BJ (cell line): ENCODE measurements at places on chromosomes 11 and 22. TPM values are rescaled to one million over a fixed set of nuclear protein-coding genes. Genes with fewer than 3 reads are reported as not detected.

The P2RY2 gene
- polyA plus RNA-seq: 0.15 TPM in 2 replicates

The SC5D gene
- polyA plus RNA-seq: 14.6 and 40.0 TPM in 2 replicates

GRCh38 chr11:73365352-73366264, 10.6 kb upstream of the RELT start:
- DNase-seq: no peak

The GLB1L2 gene
- polyA plus RNA-seq: 0.10 and 0.18 TPM in 2 replicates

DNA sequence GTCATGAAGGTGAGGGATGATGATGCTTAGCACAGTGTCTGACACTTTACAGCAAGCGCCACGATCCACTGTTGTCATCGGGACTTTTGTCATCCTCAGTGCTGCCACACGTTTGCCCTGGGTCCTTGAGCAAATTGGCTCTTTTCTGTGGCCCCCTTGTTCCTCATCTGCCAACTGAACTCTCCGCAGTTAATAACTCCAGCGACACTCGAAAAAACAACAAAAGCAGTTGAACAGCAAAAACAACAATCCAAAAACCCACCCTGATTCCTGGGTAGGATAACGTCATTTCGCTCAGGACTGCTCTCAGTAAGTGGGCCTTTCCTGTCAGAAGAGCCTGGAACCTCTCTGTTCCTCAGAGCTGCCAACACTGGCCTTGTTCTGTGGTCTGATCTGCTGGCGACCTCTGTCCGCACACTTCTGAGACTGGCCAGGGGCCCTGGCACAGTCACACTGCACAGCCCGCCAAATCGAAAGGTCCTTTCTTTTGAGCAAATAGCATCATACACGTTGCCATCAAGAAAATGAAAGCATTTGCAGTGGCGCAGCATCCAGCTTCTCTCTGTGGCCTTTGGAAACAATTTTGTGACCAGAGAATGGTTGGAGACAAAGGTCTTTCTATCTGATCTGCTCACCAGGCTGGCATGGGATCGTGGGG, 79.9 kb upstream of the SYT13 start:
- no peak for DNase-seq

GRCh38 chr11:118953265-118953664, 2.8 kb upstream of the UPK2 start:
- no peak for DNase-seq

The CATSPER1 gene
- polyA plus RNA-seq: 0.56 and 0.69 TPM in 2 replicates

GRCh38 chr11:15884141-15884540, 472.2 kb downstream of the SOX6 start:
- no peak for DNase-seq

DNA sequence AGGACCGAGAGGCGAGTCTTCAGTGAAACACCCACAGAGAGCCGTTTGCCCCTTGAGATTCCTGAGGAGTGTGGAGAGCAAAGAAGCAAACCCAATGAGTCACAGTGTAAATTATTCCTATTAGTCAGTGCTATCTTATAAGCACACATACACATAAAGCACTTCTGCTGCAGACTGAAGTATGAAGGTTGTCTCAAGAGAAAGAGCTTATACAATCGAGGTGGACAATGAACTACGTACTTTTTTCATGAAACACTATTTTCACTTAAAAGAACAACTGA, 37.3 kb downstream of the GALNT18 start:
- peak; percentile 49 for DNase-seq

DNA sequence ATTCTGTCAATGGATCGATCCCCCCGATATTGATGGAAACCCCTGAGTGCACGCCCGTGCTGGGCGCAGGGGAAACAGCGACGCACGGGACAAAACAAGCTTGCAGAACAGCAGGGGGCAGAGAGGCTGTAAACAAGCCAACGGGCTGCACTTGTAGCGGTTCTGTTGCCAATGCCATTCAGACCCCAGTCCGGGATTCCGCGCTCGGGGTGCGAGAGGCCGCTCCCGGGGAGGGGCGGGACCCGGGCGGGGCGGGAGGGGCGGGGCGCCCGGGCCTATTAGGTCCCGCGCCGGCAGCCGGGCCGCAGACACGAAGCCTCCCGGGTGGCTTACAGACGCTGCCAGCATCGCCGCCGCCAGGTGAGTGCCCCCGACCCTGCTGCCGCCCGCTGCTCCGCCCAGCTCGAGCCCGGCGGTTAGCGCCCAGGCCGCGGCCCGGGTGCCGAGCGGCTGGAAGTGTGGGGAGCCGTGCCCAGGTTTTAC, at the start of gene BIK:
Gene BIK, plus strand, starts transcription at position 307 of the 483 bp plus-strand sequence. CDS start 13,273 bp downstream, outside the sequence.
- DNase-seq: no peak

The RPS19BP1 gene
- 64.0 and 66.7 TPM in 2 replicates for polyA plus RNA-seq

DNA sequence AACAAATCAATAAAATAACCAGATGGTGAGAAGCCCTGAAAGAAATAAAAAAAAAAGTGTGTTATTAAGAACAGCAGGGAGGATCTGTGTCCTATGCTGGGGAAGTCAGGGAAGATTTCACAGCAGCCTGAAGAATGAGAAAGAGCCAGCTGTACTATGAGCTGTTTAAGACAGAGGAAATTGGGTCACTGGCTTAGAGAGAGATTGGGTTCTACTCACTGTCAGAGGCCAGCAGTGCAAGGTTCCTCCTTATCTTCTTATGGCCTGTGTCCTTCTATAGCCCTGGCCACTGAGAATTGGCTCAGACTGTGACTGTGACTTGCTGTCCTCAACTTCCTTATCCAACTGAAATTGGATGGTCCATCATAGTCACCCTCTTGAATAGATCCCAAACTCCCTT, 54.8 kb upstream of the FDX1 start:
- DNase-seq: no peak

DNA sequence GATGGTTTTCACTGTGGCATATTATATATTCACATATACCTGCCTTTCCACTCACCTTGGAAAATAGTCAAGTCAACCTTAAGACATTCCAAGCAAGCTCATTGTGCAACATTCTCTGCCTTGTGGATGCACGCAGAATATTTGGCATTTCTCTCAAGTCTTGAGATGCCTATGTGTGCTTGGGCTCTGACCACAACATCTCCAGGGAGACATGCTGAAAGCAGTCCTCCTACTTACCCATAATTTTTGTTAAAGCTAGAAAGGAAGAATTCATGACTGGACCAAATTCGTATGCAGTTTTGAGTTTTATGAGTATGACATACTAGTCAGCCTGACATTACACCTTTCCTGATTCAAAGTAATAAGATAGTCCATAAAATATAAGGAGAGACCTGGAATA, 684.0 kb downstream of the OPCML start:
- peak; percentile 10 for DNase-seq

GRCh38 chr22:24076091-24076867, 65.2 kb downstream of the CABIN1 start:
- no peak for DNase-seq

DNA sequence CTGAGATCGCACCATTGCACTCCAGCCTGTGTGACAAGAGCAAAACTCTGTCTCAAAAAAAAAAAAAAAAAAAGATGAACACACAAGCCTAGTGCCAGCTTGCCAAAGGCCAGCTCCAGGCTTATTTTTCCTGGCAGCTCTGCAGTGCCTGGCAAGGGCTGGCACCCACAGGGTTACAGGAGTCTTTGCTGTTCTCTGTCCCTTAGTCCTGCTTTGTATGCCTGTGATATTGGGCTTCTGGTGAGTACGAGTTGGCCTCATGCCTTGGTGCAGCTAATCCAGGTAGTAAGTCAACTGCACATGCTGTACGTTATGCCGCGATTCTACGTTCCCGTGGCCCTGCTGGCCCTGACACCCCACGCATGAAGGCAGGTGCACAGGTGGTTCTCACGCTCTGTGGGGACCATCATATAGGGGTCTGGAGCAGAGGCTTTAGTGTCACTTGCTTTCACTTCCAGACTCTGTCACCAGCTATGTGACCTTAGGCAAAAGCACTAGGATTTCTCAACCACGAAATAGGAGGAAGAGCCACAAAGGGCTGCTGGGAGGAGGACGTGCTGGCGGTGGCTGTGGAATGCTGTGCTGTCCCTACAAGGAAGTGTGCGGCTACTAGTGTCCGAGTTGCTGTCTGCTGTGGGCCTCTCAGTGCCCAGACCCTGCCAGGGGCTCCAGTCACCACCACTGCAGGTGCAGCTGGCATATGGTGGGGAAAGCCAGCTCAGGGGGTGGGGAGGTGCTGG, 21.4 kb upstream of the RASL10A start:
- no peak for DNase-seq

- DNase-seq: no peak
Observed at GRCh38 chr22:39530692-39531331, 1.7 kb downstream of the RPS19BP1 start.

- no peak for DNase-seq
Observed at GRCh38 chr11:26219183-26220117, 112.5 kb upstream of the ANO3 start.

- DNase-seq: no peak
Observed at GRCh38 chr11:72781313-72782080, 12.3 kb downstream of the STARD10 start.

GRCh38 chr11:4060182-4060923, 34.2 kb upstream of the RRM1 start:
- DNase-seq: no peak

The RBMXL2 gene
- polyA plus RNA-seq: not detected in 2 replicates

DNA sequence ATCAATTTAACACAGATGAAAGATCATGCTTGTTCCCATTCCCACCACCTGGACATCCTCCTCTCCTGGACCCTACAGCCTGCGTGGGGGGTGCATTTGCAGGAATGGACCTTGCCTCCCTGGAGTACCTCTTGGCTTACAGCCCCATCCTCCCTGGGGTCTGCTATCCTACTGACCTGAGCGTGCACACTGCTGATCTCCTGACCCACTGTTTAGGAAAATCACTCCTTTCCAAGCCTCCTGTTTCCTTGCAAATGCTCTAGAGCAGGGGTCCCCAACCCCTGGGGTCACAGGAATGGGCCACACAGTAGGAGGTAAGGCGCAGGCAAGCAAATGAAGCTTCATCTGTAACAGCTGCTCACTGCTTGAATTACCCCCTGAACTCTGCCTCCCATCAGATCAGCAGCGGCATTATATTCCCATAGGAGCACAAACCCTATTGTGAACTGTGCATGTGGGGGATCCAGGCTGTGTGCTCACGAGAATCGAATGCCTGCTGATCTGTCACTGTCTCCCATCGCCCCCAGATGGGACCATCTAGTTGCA, 88.2 kb upstream of the SEPTIN5 start:
- DNase-seq: no peak

DNA sequence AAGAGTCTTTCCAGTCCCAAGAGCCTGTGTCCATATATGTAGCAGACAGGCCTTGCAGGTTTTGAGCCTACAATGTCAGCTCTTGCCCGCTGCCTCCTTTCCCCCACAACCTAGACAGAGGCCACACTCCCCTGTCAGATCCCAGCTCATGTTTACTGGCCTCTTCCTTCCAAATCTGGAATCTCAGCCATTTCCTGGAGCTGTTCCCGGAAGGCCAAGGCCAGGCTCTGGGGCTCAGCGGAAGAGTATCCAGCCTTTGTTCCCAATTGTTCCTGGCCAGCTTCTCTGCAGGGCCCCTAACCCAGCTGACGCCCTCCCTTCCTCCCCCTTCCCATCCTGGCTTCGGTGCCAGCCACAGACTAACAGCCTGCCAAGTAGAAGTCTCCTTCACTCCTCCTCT, 1.0 kb upstream of the ROBO4 start:
- no peak for DNase-seq

The SPON1 gene
- polyA plus RNA-seq: not detected in 2 replicates

GRCh38 chr11:45993531-45994001, 71.1 kb downstream of the LARGE2 start:
- DNase-seq: no peak

The APOA5 gene
- not detected in 2 replicates for polyA plus RNA-seq

The TMEM191C gene
- 1.2 and 2.0 TPM in 2 replicates for polyA plus RNA-seq

The TRIM22 gene
- 58.2 and 74.9 TPM in 2 replicates for polyA plus RNA-seq

- no peak for DNase-seq
Observed at GRCh38 chr11:117223741-117224689, 7.9 kb downstream of the PCSK7 start.

- no peak for DNase-seq
Observed at GRCh38 chr11:121328967-121329679, 36.6 kb downstream of the SC5D start.

The JHY gene
- polyA plus RNA-seq: 4.4 and 5.7 TPM in 2 replicates

DNA sequence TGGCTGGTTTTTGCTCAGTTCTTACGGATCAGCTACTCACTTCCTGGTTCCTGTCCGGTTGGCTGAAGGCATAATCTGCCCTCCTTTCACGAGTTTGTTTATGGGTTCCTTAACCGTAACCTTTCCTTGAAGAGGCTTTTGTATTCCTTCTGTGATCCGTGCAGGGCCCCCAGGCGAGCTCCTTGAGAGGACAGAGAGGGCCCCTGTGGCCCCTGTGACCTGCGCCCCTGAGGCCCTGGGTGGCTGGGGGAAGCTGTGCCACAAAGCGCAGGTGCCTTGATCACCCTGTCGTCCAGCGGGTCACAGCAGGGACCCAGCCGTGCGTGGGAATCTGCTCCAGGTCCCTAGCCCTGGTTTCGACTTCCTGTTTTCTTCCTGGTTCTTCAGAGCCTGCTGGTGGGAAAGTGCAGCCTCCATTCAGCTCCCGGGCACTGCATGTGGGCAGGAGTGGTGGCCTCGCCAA, 27.8 kb upstream of the FADD start:
- no peak for DNase-seq

The ACR gene
- polyA plus RNA-seq: 0.12 TPM in 1 of 2 replicates, not detected in the other

The IGF2 gene
- polyA plus RNA-seq: 20.3 and 20.4 TPM in 2 replicates

DNA sequence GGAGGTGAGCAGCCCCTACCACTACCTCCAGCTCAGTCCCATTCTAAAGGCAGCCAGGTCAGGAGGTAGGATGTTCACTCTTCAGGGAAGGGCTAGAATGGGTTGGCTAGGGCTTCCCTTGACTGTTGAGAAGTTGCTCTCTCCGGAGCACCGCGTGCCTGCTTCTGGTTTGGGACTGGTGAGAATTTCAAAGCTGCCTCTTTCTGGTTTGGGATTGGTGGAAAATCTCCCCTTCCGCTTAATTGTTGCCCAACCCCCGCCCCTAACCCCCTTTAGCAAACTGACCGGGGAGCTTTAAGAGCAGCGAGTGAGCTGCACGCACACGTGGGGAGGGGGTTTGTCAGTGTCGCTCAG, 686 bp downstream of the USP2 start:
- DNase-seq: no peak

DNA sequence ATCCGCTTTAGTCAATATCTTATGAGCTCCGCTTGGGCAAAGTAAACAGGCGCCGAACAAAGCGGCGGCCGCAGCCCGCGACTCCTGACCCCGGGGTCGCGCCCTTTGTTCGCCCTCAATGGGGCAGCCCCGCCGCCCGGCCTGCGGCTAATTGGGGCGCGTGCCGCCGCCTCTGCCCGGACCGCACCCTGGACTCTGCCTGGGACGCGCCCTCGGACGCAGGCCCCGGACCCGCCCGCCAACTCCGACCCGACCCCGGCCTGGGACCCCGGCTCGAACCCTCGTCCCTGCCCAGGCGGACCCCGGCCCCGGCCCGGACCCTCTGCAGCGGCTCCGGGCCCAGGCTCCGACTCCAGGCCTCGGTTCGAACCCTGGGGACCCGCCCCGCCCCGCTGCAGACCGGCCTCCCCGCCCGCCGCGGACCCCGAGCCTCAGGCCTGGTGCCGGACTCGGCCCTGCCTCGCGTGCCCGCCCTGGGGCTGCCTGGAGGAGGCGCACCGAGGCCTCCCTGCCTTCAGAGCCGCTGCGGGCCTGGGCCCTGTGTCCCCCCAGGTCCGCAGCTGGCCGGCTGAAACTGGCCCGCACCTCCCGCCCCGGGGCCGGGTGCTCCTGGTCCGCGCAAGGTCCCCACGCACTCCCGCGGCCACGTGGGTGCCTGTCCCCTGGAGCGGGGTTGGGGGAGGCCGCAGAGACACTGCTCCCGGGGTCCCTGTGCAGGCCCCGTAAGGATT, 84.7 kb upstream of the WNT7B start:
- DNase-seq: no peak

- DNase-seq: no peak
Observed at GRCh38 chr11:83827940-83828554, 541.9 kb upstream of the CCDC90B start.

The ANO3 gene
- 3.0 and 5.0 TPM in 2 replicates for polyA plus RNA-seq

GRCh38 chr11:47923667-47924066, 56.7 kb upstream of the PTPRJ start:
- no peak for DNase-seq

The C11orf52 gene
- 2.7 and 2.9 TPM in 2 replicates for polyA plus RNA-seq
